Heart right ventricle (tissue), 16 donors: ENCODE measurements at places on chromosomes 3 and 15. TPM values are rescaled to one million over a fixed set of nuclear protein-coding genes. Genes with fewer than 3 reads are reported as not detected.

DNA sequence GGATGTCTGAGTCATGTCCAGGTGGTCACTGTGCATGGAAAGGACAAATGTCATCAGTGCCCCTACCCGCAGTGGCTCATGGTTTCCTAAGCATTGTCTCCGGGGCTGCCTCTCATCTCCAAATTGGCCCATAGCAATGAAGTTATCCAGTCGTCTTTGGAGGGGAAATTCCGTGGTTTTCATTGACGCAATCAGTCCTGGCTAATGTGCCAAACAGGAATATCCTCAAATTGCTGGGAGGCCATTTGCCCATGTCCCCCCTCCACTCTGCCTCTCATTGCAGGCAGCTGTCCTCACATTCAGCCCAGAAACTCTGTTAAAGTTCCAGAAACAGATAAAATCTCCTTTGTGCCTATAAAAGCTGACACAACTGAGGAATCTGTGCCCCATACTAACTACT, 81.6 kb downstream of the MCTP2 start:
- no peak overlapping the region for H3K27ac ChIP-seq
- no peak for DNase-seq
- H3K27me3 ChIP-seq = peaks cover 11% of the 10 kb centered on the region
- H3K36me3 ChIP-seq = no peaks in the 10 kb centered on the region
- H3K4me3 ChIP-seq = no peak overlapping the region

Gene HERC2
- 54.0 TPM for total RNA-seq

Gene CPNE9
- 0.46 TPM for total RNA-seq

Gene PAQR5
- 0.57 TPM for total RNA-seq
